ENCODE measurements at places on chromosomes 12 and 14. TPM values are rescaled to one million over a fixed set of nuclear protein-coding genes. Genes with fewer than 3 reads are reported as not detected.

- no peaks in the 10 kb centered on the region for H3K4me1 ChIP-seq
- no peaks in the 10 kb centered on the region for H3K27me3 ChIP-seq
- H3K4me3 ChIP-seq, result no peak overlapping the region
- H3K27ac ChIP-seq, result no peak overlapping the region
- no peaks in the 10 kb centered on the region for H3K36me3 ChIP-seq
- DNase-seq, result no peak
Measured at GRCh38 chr12:64500394-64500793, 48.5 kb downstream of the TBK1 start.

SLC38A4 gene
- polyA plus RNA-seq, result 2.4 TPM

DNA sequence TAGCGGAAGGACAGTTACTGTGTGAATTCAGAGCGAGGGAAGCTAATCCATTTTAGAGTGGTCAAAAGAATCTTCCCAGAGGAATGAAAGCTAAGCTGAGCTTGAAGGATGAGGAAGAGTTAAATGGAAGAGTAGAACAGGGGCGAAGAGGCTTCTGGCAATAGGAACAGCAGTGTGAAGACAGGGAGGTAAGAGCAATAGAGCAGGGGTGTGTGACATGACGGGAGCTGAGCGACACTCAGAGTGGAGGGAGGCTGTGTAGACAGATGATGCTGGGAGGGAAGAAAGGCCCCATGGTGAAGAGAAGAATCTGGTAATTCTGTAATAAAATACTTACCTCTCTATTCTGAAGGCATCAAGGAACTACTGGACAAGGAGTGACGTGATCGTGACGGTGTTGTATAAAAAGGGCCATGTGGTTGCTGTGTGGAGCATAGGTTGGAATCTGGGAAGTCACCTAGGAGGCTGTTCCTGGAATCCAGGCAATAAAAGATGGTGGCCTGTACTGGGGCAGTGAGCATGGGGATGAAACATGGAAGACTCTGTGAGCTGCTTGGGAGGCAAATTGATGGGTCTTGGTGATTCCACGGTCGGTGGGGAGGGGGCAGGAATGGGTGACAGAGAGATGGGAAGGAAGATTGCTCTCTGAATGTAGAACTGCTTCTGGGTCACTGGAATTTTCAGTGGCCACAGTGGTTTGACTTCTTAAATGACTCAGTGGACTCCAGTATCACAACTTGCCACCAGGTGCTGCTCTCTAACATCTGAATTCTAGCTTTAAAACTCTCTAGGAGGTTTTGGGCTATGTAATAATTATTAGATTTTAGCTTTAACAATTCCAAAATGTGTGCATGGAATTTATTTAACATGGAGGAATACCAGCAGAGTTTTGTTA lies 164.1 kb downstream of the ATP23 start:
- no peak for DNase-seq
- no peak overlapping the region for H3K27ac ChIP-seq
- H3K27me3 ChIP-seq, result no peaks in the 10 kb centered on the region
- H3K4me1 ChIP-seq, result no peaks in the 10 kb centered on the region

DNA sequence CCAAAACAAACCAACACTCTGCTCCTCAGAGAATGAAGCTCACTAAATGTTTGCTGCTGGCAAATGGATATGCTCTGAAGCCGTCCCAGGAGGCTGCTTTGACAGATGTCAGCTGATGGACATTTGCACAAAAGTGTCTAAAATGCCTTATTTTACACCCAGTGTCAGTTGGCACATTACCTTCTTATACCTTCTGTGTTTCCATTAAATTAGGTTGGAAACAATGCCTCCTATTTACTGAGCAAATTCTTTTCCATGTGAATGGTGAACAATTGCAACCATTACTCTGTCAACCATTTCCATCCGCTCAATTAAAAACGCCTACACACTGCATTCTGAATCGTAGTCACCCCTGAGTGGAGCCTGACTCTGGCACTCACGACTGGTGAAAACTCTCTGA lies 1679.9 kb upstream of the FLRT2 start:
- no peak for DNase-seq
- no peaks in the 10 kb centered on the region for H3K4me1 ChIP-seq
- H3K4me3 ChIP-seq, result no peak overlapping the region

GRCh38 chr14:102708494-102708893 lies 68.8 kb upstream of the TRAF3 start:
- H3K27ac ChIP-seq, result no peak overlapping the region
- peaks cover 27% of the 10 kb centered on the region for H3K36me3 ChIP-seq
- DNase-seq, result no peak
- H3K4me3 ChIP-seq, result no peak overlapping the region
- H3K27me3 ChIP-seq, result no peaks in the 10 kb centered on the region

KERA gene
- 0.09 TPM for polyA plus RNA-seq

SIX1 gene
- polyA plus RNA-seq, result 21.4 TPM

- no peaks in the 10 kb centered on the region for H3K4me1 ChIP-seq
- H3K27me3 ChIP-seq, result no peaks in the 10 kb centered on the region
- no peak overlapping the region for H3K27ac ChIP-seq
- no peaks in the 10 kb centered on the region for H3K36me3 ChIP-seq
Measured at GRCh38 chr14:21614240-21614639, 20.5 kb downstream of the OR10G2 start.

Data from thymus (tissue), 14 donors.